ENCODE measurements at places on chromosomes 1 and 21.

DNA sequence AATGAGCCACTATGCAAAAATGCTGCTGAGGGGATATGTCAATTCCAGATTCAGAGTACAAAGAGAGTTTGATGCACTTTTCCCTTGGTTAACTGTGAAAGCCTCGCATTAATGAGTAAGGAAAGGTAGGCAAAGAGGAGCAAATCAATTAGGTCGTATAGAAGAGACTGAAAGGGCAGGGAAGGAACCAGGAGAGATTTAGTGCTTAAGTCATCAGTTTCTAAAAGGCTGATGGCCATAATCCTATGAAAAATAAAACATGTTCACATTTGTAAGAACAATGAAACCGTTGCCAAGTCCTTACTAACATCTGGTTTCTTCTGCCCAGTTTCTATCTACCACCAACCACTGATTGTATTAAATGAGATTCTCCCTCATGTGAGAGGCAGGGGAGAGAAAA is 118.4 kb upstream of the PALMD start:
- DNase-seq: no peak

GRCh38 chr1:1470626-1471388 is 758 bp upstream of the ATAD3B start:
- DNase-seq: no peak

DNA sequence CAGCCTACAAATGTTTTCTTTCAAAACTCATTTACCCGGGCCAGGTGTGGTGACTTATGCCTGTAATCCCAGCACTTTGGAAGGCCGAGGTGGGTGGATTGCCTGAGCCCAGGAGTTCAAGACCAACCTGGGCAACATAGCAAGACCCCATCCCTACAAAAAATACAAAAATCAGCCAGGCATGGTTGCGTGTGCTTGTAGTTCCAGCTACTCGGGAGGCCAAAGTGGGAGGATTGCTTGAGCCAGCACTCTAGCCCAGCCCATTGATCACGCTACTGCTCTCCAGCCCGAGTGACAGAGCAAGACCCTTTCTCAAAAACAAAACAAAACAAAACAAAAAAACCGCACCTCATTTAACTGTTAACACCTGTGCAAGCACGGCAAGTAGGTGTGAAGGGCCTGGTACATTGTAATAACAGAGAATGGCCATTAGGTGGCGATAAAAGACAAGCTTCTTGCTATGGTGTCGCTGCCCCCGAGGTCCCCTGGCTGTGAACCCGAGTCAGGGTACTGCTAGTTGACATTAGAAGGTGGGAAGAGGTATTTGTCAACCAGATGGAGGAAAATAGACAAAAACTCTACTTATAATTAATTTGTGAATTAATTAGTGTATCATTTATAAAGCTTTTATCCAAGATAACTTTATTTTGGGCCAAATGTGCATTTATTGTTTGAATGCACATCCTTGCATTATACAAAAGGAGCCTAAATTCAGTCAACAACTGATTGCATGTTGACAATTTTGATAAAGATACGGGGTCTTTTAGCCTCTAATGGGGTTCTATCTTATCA is 66.5 kb downstream of the SH3BGR start:
- peak; percentile 4 for DNase-seq

DNA sequence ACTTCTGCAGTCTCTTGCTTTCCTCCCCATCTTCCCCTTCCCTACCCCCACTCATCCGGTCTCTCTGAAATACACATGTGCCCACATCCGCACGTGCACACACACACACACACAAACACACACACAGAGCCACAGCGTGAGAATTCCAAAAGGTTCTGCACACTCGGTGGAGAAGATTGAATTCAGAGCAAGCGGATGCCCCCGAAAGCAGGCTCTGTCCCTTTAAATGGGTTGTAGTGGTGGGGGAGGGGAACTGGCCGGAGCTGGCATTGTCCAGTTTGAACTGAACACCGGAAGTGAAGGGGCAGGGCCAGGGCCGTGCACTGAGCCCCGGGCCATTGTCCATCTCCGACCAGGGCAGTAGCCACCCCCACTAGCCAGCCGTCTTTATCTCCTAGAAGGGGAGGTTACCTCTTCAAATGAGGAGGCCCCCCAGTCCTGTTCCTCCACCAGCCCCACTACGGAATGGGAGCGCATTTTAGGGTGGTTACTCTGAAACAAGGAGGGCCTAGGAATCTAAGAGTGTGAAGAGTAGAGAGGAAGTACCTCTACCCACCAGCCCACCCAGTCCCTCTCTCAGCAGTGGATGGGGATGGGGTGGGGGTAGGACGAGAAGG is 1.3 kb upstream of the LIN28A start:
- DNase-seq: no peak

- no peak for DNase-seq
These were observed 27.4 kb upstream of the COQ8A start for GRCh38 chr1:226912587-226913176.

GRCh38 chr1:95509989-95510388 is 276.0 kb downstream of the RWDD3 start:
- DNase-seq: no peak

GRCh38 chr1:192601567-192601966 is 26.0 kb downstream of the RGS1 start:
- no peak for DNase-seq

DNA sequence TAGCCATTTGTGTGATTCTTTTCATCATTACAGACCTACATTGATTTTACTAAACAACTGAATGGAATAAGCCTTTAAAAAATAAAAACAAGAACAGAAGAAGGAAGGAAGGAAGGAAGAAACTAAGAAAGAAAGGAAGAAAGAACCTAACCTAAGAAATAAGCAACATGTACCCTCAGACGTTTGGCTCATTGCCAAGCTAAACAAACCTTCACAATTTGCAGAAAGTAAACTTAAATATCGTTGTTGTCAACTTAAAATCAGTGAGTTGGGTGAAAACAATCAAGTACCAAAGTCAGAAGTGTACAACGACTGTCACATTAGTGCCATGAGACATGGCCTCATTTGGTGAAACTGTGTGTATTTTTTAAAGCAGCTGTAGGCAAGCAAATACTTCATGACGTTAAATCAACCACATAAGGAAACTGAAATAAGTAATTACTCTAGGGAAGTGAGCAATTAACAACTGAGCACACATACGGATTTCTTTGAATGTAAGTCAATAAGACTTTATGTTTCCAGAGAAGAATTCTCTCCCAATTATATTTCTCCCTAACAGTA is 313.1 kb upstream of the TMPRSS15 start:
- DNase-seq: no peak

DNA sequence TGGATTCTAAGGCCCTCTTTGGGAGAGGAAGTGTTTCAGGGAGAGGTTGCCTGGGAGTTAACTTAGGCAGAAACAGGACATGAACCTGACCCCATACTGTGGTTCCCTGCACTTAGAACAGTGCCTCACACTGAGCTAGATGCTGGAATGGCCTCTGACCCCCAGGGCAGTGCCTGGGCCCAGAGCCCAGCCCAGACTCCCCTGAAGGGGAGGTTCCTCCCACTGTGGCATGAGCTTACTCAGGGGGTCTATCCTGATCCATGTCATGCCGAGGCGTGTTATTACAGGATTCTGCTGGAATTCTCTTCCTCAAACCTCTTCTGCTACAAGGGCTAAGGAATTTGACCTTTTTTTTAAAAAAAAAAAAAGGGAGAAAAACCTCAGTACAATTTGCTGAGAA is 72.2 kb downstream of the MRPL37 start:
- DNase-seq: no peak

DNA sequence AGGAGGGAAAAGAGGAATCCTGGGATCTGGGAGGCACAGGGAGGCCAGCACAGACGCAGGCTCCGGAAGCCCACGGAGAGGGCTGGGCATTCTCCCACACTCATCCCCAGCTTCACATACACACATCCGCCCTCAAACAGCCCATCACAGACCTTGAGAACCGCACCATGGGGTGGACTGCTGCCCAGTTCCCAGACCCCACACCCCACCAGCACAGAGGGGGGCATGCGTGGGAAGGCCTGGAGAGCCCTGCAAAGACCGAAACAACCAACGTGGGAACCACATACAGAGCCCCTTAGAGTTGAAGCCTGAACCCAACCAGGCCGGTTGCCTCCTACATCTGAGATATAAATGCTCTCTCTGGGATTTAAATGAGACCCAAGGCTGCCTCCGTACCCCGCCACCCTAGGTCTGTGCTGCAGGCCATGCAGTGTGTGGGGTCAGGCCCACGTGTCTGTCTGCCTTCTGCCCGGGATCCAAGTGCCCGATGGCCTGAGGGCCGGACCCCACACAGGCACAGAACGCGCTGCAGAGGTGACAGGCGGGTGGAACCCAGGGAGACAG is 126.2 kb upstream of the COL6A1 start:
- DNase-seq: no peak

DNA sequence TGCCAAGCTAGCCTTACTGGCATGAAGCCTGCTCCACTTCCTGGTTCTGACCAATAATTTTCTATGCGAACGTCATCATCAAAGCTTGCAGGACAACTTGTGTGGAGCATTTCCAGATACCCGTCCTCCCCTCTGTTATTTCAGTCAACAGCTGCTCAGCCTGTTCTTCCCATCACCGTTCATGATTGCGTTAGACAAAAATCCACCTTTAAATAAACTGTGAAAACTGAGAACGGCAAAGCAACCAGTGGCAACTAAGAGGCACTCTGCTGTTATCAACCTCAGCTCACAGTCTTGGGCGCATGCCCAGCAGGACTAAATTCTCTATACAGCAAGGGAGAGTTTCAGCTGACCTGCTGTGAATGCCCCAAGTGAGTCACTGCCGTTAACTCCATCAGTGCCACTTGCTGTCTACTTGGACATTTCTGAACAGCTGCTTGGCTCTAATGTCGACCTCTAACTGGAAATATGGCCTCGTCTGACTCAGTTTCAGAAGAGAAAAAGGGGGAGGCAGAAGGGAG is 207.4 kb upstream of the RUNX1 start:
- DNase-seq: peak; percentile 95

DNA sequence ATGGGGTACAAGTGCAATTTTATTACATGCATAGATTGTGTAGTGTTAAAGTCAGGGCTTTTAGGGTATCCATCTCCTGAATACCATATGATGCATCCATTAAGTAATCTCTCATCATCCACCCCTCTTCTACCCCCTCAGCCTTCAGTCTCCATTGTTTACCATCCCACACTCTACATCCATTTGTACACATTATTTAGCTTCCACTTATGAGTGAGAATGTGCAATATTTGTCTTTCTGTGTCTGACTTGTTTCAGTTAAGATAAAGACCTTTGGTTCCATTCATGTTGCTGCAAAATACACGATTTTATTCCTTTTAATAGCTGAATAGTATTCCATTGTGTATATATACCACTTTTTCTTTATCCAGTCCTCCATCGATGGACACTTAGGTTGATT is 222.5 kb upstream of the USP24 start:
- DNase-seq: no peak

DNA sequence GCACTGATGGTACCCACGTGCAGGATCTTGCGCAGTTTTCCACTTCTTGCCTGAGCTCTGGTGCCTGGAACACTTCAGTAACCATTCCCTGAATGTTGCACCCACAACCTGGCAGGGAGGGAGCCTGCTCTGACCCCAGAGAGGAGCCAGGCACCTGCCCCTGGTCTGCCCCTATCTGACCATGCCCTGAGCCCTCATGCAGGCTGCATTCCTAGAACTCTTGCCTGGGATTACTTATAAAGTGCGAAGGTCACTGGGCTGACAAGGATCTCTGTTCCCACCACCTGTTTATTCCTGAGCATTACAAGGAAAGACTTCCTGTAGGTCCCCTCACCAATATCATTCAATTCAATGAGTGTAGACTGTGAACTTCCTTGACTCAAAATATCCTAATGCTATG is 191.9 kb upstream of the FMN2 start:
- DNase-seq: no peak

- no peak for DNase-seq
These were observed 52.9 kb downstream of the CNIH3 start for GRCh38 chr1:224668984-224669383.

GRCh38 chr1:109322974-109323373 is 16.2 kb upstream of the MYBPHL start:
- no peak for DNase-seq

- DNase-seq: no peak
These were observed 98.4 kb downstream of the MAGI3 start for GRCh38 chr1:113488576-113489177.

DNA sequence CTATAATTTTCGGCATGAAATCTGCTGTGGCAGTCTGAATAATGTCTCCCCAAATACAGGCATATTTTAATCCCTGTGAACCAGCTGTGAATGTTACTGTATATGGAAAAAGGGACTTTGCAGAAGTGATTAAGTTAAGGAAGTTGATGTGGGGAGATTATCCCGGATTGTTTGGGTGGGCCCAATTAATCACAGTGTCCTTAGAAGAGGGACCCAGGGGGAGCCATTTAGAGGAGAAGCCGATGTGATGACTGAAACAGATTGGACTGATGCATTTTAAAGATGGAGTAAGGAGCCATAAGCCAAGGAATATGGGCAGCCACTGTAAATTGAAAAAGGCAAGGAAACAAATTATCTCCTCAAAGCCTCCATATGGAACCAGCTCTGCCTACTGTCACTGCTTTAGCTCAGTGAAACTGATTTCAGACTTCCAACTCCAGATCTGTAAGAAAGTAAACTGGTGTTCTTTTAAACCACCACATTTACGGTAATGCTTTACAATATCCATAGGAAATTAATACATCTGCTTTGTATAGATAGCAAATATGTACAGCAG is 61.1 kb upstream of the GPR88 start:
- DNase-seq: no peak

DNA sequence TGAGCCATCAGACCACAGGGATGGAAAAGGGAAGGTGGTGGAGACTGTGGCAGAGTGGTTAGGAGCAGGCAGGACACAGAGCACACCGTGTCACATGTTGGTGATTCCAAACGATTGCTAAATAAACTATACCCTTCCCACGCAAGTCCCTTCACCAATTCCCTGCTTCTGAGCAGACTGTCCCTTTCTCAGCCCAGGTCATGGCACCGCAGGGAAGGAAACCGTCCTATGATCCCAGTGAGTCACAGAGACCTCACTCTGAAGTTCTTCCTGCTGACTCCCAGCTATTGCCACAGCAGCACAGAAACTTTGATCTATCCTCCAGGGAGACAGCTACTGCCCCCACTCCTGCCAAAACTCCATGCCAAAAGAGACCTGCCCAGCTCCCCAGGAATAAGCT is 19.2 kb downstream of the RIMS3 start:
- DNase-seq: no peak

DNA sequence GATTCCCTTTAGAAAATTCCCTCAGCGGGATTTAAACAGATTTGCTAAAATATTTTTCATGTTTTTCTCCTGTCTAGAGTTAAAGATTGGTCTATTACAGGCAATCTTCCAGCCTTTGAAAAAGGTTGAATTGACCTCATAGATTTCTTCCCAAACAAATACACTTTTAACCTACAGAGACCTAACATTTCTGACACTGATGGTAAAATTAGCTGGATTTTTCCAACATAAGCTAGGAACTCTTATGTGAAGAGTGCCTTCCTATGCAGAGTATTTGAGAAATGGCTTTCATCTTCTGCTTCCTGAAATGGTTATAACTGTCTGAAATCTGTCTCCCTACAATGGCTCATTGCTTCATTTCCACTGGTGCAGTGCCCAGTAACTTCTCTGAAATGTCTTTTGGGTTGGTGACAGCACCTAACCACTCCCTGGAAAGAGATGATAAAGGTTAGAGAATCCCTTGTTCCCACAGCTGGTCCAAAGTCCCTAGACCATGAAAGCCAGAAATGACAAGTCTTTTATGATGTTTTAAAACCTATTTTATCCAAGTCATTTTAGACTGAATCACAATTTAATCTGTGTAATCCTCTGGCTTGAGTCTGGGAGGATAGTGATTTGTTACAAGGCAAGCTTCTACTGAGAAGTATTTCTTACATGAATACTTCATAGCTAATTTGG is 269.4 kb downstream of the BACH1 start:
- no peak for DNase-seq

GRCh38 chr1:85933961-85934360 is 222.6 kb downstream of the COL24A1 start:
- peak; percentile 4 for DNase-seq

Data from AG09309 (cell line).